NCI-H226 (cell line): ENCODE measurements at places on chromosomes 7 and 10.
A peak's percentile ranks its signal among the peaks of the same experiment; 100 is the strongest.

GRCh38 chr7:34761627-34762026 is 103.6 kb downstream of the NPSR1 start:
- DNase-seq, result no peak

DNA sequence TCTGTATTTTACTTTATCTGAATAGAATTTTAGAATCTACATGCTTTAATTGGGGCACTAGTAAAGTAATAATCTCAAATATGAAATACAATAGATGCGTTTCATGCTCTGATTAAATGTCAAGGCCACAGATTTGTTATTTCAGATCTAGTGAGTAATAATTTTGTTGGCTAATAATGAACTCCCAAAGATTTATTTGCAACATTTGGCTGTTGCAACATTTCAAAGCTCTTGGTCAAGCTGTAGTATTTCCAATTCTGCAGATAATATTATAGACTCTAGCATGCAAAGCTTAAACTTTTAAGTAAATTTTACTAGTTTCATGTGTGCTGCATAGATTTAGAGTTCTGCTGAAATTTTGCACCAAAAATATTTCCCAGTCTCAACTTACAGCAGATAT is 16.7 kb downstream of the LRRN3 start:
- no peak for DNase-seq

DNA sequence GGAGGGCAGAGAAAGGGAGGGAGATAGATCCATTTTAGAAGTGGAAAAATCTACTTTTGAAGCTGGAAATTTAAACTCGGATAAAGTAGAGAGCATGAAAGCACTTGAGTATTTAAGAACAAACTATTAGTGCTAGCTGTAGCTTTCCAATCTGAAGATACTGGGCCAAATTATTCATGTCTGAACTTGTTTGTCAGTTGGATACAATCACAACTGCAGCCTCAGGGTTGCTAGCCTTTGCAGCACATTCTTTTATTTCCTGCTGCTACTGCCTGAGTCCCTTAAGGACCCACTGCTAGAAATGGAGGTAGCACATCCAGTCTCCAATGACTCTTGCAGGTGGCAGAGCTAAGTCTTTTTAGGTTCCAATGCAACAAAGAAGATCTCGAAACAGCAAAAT is 8.3 kb upstream of the SLC25A13 start:
- no peak for DNase-seq

- DNase-seq, result peak; percentile 93
These were observed 116.5 kb upstream of the EEPD1 start for GRCh38 chr7:36036590-36036989.

DNA sequence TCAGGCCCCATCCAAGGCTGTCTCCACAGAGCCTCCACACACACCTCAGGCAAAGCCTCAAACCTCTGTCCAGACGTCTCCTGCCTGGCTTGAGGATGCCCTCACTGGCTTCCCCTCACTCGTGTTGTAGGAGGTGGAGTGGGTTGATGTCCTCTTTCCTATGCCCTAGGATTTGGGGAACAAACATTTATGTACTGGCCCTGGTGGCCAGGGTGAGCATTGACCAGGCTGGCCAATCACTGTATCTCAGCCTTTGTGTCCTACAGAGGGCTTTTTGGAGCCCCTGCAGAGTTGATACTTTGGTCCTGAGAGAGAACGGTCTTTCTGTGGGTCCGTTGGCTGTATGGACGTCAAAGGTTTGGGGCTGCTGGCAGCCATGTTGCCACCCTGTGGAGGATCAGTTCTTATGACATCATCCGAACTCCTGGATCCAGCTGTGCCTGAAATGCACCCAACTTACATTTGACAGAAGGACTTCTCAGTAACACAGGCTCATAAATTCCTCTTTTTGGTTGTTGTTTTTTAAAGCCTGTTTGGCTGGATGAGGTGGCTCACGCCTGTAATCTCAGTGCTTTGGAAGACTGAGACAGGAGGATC is 2.3 kb upstream of the GRID2IP start:
- DNase-seq, result no peak

DNA sequence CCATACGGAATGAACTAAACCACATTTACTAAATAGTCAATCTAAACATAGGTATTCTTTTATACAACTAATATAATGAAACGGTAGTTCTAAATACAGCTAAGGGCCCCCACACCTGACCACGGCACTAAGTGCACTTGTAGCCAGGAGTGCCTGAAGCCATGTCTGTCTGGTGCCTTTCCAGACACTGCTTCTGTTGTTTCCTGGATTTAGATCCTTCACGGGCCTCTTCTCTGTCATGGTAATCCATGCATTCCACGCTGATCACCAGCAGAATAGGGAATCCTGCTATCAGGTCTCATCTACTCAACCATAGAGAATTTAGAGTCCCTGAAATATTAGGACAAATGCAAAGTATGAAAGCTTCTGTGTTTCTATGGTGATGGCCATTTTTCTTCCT is 37.8 kb downstream of the OSBPL3 start:
- no peak for DNase-seq

- DNase-seq, result no peak
These were observed 162.2 kb upstream of the TNS3 start for GRCh38 chr7:47743965-47744591.

- DNase-seq, result no peak
These were observed 24.3 kb downstream of the PTPN12 start for GRCh38 chr7:77561352-77561751.

- peak; percentile 42 for DNase-seq
These were observed 131.6 kb downstream of the PDE1C start for GRCh38 chr7:31938650-31939049.

DNA sequence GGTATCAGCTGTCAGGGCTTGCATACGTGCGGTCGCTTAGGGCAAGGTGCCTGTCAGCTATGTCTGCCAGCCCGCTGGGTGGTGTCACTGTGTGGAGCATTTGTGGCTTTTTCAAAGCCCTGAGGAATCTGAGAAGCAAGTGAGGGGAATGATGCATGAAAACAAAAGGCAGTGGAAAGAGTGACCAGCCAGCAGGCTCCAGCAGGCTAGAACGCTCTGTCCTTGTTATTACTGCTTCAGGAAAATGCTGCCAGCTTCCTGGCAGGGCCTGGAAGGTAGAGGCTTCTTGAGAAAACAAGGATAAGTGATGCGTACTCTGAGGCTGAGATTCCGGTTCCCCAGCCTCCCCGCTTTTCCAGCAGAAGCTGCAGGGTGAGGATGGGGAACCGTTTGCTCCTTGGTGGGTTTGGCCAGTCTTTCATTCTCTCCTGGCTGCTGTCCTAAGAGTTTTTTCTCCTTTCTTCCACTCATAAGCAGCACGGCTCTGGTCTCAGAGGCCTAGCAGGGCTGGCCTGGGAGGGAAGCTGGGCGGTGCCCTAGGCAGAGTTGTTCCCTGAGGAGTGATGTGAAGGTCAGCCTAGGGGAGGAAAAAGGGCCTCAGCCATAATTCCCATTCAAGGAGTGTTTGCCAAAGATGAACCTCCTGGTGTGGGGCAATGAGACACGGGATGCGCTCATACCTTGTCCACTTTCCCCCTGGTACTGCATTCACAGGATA is 42.8 kb upstream of the MKLN1 start:
- no peak for DNase-seq

GRCh38 chr7:18472161-18472483 is 23.4 kb upstream of the HDAC9 start:
- DNase-seq, result no peak

DNA sequence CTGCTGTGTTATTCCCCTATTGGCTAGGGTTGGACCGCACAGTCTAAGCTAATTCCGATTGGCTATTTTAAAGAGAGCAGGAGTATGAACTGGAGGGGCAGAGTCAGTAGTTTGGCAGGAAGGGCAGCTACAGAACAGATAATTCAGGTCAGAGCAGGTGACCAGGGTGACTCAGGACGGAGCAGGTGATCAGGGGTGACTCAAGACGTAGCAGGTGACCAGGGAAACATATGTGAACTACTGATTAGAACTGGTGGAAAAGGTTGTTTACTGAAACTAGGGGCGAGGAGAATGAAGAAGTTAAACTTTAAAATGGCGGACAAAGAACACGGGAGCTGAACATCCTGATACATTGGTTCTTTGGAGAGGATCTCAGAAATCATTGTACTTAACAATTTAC is 102.3 kb downstream of the CCDC7 start:
- no peak for DNase-seq

DNA sequence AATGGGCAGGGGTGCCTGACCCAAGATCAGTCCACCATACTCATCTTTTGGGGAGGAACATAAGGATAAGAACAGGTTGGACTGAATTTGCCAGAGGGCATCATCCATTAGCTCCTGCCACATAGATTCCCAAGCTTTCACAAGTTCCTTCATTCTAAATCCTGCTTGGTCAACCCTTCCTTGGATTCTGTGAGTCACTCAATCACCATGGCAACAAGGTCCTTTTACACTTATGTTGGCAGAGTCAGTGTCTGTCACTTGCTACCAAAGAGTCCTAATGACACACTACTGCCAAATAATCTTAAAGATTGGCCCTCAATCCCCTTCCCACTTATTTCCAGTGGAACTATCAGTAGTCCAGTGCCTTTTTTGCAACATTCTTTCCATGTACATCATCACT is 5.0 kb upstream of the LGI1 start:
- DNase-seq, result peak; percentile 63

- no peak for DNase-seq
These were observed 655.0 kb upstream of the ADARB2 start for GRCh38 chr10:2392145-2392812.

DNA sequence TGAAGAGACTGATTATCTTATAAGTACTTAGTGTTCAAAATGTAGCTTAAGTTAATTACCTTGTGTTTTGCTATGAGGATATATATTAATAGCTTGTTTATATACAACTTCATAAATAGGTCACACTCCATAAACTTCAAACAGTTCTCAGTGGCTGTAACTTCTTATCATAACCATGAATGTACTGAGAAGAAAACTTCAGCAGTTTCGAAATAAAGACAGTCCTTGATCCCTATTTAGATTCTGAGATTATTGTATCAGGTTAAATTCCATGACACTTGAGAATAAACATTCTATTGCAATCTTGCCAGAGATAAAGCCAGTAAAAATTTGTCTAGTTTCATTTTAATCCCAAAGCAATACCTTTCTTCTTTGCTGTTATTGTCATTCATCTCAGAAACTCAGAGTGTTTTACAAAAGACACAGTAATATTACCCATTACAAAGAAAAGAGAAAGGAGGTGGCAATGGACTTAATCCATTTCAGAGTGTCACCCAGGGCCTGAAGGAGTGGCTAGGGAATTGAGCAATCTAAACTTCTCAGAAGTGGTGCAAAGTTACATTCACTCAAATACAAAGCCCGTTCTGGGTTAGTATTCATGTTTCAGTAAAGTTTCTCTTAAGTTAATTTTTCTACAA is 403.6 kb downstream of the SEMA3D start:
- no peak for DNase-seq

DNA sequence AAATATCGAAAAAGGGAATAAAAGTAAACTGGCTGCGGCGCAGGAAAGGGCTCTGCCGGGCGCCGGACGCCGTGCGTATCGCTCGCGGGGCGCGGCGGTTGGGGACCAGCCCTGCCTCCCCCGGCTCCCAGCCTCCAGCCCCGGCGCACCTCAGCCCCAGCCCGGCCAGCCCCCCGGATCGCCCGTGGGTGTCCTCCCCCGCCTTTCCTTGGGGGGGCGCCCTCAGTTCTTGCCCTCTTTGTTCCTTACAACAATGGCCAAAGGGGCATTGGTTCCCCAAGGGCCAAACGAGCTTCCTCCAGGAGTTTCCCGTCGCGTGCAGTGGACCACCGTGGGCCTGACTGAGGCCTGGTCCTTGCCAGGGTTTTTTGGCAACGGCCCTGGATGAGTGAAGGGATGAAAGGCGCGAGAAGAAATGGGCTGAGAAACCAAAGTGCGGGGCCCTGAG is 1.2 kb downstream of the MACROH2A2 start:
- DNase-seq, result no peak

DNA sequence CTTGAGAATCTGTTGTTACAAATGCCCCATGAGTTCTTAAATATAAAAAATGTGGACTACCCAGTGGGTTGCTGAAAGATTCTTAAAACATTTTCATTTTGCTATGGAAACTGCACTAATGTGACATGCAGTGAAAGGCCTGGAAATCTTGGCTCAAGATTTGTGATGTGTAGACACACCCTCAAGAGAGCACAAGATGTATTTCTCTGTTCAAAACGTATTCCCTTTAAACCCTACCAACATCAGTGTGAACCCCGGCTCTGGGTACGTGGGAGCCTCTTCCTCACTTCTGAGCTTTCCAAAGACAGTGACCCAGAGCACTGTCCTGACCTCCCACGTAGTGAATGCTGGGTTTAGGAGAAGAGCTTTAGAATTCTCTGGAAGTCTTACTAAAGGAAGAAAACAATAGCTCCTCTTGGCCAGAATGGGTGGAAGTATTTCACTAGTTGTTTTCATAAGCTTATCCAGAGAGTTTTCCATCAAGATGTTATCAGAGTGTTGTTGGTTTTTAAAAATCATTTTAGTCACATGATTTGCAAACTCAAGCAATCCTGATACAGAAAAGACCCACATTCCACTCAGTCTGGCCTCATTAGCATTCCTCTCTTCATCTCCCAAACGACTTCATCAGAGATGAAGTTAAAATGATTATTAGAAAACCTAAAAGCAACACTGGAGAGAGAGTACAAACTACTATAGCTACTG is 81.5 kb upstream of the AFAP1L2 start:
- DNase-seq, result no peak

- DNase-seq, result no peak
These were observed 28.0 kb downstream of the STARD3NL start for GRCh38 chr7:38206071-38206470.
